Caco-2 (cell line): ENCODE measurements at places on chromosomes 1 and 21. TPM values are rescaled to one million over a fixed set of nuclear protein-coding genes. Genes with fewer than 3 reads are reported as not detected.

DNA sequence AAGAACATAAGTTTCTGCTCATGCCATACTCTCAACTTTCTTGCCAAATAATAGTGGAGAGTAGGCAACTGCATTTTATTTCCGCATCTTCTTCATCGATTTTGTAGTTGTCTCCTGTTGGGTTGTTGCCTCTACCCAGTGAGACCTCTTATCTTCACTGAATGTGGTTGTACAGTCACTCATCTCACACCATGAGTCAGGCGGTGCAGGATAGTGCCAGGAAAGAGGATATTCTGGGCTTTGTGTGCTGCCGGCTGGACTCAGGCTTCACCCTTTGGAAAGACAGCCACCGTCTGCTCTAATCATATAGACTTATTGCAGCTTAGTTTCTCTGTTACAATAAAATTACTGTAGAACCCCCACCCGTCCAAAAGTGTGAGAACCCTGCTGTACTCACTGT is 154.3 kb upstream of the USP24 start:
- DNase-seq = no peak
- H3K27ac ChIP-seq = no peak overlapping the region
- no peak overlapping the region for H3K4me3 ChIP-seq
- no peaks in the 10 kb centered on the region for H3K27me3 ChIP-seq
- H3K36me3 ChIP-seq = no peaks in the 10 kb centered on the region

DNA sequence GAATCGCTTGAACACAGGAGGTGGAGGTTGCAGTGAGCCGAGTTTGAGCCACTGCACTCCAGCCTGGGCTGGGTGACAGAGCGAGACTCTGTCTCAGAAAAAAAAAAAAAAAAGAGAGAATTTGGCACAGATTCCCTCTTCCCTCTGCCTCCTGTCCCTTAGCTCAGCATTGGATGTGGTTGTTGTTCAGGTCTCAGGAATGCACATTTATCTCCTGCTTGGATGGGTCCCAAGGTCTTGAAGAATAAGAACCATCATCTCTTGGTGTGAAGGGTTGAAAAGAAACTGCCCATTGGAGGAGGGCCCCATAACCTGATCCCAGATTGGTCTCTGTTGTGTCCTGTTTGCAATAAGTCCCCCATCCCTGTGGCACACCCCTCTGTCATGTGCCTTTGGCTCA is 34.9 kb downstream of the UBIAD1 start:
- H3K4me1 ChIP-seq = no peaks in the 10 kb centered on the region
- no peaks in the 10 kb centered on the region for H3K27me3 ChIP-seq
- H3K27ac ChIP-seq = no peak overlapping the region
- DNase-seq = no peak
- H3K36me3 ChIP-seq = no peaks in the 10 kb centered on the region
- no peak overlapping the region for H3K4me3 ChIP-seq

ITLN2 gene
- 0.93 and 1.3 TPM in 2 replicates for total RNA-seq

- H3K36me3 ChIP-seq = no peaks in the 10 kb centered on the region
- no peak overlapping the region for H3K27ac ChIP-seq
- H3K27me3 ChIP-seq = no peaks in the 10 kb centered on the region
- DNase-seq = no peak
- no peak overlapping the region for H3K4me3 ChIP-seq
- no peaks in the 10 kb centered on the region for H3K4me1 ChIP-seq
Observed at GRCh38 chr1:214107322-214108096, 119.7 kb downstream of the PROX1 start.

DNA sequence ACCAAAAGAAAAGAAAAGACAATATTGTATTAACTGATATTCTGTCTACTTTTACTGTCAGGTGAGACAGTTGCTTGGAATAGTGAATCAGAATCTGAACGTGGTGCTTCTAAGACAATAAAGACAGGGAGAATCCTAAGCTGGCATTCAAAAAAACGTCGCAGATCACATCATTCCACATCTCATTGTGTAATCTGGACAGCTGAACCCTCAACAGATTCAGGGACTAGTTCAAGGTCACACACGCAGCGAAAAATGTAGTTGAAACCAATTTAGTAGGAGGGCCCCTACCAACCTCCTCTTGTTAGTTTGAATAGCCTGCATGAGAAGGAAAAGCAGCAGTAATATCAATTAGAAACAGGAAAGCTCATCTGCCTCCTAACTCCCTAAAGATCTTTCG is 46.4 kb upstream of the KRTAP19-8 start:
- no peak overlapping the region for H3K27ac ChIP-seq
- no peak overlapping the region for H3K4me3 ChIP-seq
- H3K27me3 ChIP-seq = no peaks in the 10 kb centered on the region
- DNase-seq = no peak
- no peaks in the 10 kb centered on the region for H3K36me3 ChIP-seq

CRYZ gene
- total RNA-seq = 51.9 and 54.3 TPM in 2 replicates

GRCh38 chr1:229674042-229674441 is 48.0 kb downstream of the URB2 start:
- H3K4me3 ChIP-seq = no peak overlapping the region
- DNase-seq = no peak
- no peaks in the 10 kb centered on the region for H3K36me3 ChIP-seq
- no peaks in the 10 kb centered on the region for H3K4me1 ChIP-seq

- no peaks in the 10 kb centered on the region for H3K4me1 ChIP-seq
- H3K27me3 ChIP-seq = no peaks in the 10 kb centered on the region
- H3K27ac ChIP-seq = no peak overlapping the region
- DNase-seq = no peak
Observed at GRCh38 chr1:60341274-60341673, 267.7 kb upstream of the C1orf87 start.
